ENCODE measurements at places on chromosomes 11 and 22. TPM values are rescaled to one million over a fixed set of nuclear protein-coding genes. Genes with fewer than 3 reads are reported as not detected.

- no peak for DNase-seq
Observed at GRCh38 chr11:92744929-92745585, 224.4 kb upstream of the MTNR1B start.

Gene SCARF2
- total RNA-seq, result 39.9 TPM

GRCh38 chr11:122019908-122020694 lies 95.9 kb downstream of the BLID start:
- no peak for DNase-seq

DNA sequence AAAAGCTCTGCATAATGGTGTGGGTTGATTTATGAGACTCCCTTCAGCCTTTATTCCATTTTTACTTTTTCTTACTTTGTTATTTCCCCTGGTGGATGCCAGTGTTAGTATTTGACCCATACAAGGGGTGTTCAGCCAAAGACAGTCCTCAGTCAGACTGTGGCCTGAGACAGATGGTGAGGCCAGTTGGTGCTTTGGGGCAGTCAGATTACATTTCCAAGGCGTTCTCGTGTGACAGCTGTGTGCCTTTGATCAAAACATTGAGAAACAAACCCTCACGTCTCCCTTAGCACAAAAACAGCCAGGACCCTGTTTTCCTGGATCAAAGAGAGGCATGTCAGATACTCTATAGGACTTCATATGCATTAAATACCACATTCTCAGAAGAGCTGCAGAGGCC lies 31.3 kb upstream of the SLN start:
- no peak for DNase-seq

DNA sequence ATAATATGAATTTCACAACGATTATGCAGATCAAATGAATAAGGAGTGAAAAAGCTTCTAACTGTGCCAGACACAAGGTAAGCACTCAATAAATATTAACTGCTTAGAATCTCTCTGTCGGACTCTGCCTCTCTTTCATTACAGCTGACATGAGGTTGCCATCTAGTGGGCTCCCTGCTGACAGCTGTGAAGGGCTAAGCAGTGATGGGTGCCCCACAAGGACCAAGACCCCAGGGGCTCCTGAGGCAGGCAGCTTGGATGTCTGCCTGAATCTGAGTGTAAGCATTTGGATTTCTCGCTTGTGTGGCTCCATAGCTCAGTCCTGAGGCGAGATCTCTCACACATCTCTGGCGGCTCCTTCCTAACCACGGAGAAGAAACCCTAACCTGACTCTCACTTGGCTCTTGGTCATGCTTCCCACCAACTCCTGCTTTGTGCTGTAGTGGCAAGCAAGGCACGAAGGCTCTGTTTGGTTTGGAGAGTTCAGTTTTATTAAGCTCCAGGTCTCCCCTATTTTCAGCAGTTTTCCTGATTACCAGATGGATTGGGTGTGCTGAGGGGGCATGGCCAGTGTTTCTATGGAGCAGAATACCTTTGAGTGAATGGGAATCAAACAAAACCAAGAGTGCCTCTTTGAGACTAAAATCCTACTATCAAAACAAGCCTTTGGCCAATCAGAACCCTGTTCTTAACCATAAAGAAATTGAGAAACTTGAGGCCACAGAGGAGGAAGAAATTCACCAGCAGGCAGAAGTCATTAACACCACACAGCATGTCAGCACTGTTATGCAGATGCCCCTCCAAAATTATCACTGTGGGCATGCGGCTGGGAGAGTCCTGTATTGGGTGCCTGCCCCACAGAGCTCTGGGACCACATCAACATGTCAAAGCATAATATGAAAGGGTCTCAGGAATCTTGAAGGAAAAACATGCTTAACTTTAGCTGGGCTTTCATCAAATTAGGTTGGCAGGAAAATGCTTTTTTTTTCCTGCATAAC lies 152.8 kb upstream of the NTM start:
- no peak for DNase-seq

Gene CCDC188
- 0.55 TPM for total RNA-seq

DNA sequence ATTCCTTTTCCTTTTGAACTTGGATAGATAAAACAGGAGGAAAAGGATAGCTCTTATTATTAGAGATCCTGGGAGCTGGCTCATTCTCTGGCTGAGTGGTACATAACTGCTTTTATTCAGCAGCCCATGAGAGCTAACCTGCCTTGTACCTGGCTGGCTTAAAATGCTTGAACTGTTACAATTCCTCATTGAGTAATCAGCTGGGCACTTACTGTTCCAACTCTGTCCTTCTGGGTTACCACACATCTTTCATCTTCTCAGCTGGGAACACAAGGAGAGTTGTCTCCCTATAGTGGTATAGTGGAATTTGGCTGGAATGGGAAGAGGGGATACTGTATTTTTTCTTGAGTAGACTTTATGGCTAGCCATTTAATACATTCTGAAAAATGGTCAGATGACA lies 39.8 kb upstream of the SPTBN2 start:
- no peak for DNase-seq

Gene BRSK2
- 0.75 TPM for total RNA-seq

- no peak for DNase-seq
Observed at GRCh38 chr11:119030029-119030328, 698 bp downstream of the SLC37A4 start.

DNA sequence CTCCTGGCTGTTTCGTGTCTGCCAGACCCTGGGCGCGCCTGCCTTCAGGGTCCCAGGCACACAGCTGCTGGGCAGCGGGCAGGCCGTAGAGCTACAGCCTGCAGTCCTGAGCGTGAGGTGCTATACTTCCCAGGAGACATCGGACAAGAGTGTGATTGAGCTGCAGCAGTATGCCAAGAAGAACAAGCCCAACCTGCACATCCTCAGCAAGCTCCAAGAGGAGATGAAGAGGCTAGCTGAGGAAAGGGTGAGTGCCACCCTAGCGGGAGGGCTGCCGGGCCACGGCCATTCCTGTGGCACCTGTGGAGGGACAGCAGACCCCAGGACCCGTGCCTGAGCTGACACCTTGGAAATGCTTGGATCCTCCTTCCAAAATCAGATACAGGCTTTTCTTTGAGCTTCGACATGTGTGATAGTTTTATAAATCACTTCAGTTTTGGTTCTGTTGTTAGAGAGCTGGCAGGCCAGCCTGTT lies 7.1 kb upstream of the RANBP1 start:
- no peak for DNase-seq

Gene CBX6
- total RNA-seq, result 54.5 TPM

Gene NPAS4
- total RNA-seq, result not detected

DNA sequence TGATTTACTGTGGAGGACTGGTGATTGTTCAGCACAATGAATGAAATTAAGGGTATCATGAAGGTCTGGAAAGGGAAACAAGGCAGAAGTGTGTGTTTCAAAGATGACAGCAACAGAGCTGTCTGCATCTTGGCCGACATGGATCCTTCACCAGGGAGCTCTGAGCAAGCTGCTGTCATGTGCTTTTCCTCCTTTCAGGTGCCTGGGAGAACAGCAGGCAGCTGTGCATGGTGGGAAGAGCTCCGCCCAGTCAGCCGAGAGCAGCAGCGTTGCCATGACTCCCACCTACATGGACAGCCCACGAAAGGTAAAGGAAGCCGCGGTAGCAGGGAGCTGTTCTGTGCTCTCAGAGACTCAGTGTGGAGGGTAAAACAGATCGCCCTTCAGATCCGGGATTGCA lies 87.1 kb upstream of the YWHAH start:
- peak; percentile 47 for DNase-seq

GRCh38 chr11:2834503-2835273 lies 50.9 kb downstream of the CDKN1C start:
- no peak for DNase-seq

Gene IL17REL
- not detected for total RNA-seq

Gene SLCO2B1
- total RNA-seq, result 1.7 TPM

DNA sequence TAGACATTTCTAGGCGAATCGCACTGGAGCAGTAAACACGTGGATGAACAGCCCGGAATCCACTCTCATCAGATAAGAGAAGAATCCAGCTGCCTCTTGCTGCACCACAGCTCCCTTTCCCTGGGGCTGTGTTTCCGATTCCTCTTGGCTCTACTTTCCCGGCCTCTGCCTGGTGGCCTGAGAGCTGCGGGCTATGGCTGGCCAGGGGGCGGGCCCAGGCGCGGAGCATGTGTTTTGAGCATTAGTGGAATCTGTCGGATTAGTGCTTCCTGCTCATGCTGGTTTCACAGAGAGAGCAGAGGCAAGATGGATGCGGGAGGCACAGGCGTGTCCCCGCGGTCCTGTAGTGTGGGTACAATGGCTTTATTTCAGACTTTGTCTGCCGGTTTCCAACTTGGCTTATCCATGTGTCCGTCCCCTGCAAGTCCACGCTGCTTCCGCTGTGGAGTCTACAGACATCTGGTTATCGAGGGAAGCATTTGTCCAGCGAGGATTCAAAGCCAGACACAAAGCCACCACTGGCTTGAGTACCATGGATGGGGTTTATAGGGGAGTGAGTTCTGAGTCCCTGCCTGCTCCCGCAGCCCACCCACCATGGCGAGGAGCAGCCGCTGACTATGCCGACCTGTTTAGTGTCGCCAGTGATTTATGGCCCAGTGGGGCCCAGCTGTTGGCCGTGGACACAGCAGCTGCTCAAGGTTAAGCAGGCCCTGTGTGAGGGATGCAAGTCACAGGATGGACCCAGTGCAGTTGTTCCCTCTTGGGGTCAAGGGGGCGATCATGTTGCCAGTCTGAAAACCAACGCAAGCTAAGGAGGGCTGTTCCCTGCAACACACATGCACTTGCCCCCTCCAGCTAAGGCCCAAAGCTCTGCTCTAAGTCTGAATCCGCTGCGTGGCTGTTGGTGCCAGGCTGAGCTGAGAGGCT lies 43.3 kb upstream of the EP300 start:
- peak; percentile 28 for DNase-seq

Gene BLID
- total RNA-seq, result not detected

- DNase-seq, result no peak
Observed at GRCh38 chr11:63614136-63614671, at the start of gene PLAAT3. Gene PLAAT3, minus strand, starts transcription at chr11:63614433. Its CDS starts 419 bp downstream, at chr11:63614014.

Gene PDGFD
- total RNA-seq, result 3.5 TPM

- DNase-seq, result no peak
Observed at GRCh38 chr11:119120639-119121007, 757 bp upstream of the HINFP start.

- no peak for DNase-seq
Observed at GRCh38 chr11:91902312-91902711, 322.3 kb upstream of the FAT3 start.

Gene KLHL35
- 1.5 TPM for total RNA-seq

Data from kidney epithelial cell (primary cell).